ENCODE measurements at places on chromosomes 7 and 10.

DNA sequence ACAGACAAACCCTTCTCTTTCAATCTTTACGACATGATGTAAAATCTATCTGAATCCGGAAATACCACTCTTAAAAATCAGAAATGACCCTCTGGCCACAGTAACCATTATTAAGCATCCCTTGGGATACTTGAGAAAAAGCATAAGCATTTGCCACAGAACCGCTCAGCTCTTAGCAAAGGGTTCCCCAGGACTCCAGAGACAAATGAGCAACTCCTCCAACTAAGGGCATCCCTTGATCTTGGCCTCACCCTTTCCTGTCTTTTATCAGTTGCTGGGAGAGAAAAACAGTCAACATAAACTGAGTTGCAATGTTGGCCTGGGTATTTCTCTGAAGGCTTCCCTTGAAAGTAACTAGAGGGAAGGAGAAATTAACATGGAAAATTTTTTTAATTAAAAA lies 3.5 kb downstream of the PDLIM1 start:
- no peak for DNase-seq

- DNase-seq = no peak
These were observed 95.1 kb downstream of the ITGA8 start for GRCh38 chr10:15624401-15625196.

DNA sequence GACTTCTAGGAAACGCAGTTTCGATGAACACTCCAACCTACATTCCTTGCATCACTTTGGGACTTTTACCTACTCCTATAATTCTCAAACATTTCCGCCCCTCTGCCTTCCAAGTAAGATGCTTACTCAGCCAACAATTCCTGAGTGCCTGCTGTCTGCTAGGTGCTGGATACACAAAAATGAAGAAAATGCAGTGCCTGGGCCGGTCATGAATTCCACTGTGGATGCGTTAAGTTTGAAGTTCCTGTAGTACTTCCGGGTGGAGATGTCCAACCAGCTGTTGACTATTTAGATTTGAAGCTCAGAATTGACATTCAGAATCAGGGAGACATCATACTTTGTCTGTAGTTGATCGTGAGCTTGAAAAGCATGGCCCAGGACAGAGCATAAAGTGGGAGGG lies 89.2 kb downstream of the LYZL1 start:
- DNase-seq = no peak

DNA sequence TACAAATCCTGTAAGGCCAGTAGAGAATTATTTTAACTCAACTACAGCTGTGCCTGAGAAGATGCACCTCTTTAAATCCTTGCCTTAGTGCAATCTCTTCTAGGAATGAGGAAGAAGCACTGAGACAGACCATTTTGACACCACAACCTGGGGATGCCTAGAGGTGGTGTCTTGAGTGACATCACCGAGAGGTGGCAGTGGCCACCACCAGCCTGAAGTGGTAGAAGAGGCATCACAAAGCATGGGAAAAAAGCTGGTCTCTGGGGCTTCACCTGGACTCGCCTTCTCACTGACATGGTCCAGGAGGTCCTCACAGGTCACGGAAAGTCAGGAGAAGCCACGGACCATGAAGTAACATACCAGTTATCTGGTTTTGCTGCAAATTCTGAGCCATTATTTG lies 99.2 kb upstream of the PDLIM1 start:
- DNase-seq = no peak

GRCh38 chr10:124911124-124912067 lies 30.5 kb upstream of the ZRANB1 start:
- no peak for DNase-seq

DNA sequence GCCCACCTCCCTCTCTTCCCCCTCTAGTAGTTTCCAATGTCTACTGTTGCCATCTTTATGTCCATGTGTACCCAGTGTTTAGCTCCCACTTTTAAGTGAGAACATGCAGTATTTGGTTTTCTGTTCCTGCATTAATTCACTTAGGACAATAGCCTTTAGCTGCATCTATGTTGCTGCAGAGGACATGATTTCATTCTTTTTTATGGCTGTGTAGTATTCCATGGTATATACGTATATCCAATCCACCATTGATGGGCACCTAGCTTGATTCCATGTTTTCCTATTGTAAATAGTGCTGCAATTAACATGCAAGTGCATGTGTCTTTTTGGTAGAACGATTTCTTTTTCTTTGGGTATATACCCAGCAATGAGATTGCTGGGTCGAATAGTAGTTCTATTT lies 170.4 kb downstream of the NOC3L start:
- no peak for DNase-seq

DNA sequence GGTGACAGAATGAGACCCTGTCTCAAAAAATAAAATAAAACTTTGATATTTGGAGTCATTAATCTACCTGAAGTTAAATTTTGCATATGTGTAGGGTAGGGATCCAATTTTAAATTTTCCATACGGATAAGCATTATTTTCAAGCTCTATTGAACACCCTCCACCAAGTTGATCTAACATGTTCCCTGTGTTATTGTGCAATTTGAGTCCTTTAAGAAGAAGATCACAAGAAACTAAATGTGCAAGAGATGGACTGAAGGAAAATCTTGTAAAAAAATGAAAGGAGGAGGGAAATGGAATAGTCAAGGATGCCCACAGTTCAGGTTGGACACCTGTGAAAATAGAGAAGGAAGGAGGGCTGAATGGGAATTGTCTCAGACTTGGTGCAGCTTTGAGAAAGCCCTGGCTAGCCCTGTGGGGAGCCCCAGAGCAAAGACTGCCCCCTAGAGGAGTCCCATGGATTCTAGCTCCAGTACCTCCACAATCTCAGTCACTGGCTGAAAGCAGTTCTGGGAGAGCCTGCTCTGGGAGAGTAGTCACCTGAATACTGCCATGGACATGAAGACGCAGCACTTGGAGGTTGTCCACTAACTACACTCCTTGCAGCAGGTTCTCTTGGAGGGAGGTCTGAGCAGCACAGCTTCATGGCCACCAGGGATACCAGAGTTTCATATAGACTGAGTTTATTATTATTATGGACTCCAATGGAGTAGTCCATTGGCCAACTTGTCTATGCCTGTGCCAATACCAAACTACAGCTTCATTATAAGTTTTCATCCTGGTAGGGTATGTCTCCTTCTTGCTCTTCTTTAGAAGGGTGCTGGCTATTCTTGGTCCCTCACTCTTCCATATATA lies 5.7 kb upstream of the TIAL1 start:
- no peak for DNase-seq

- no peak for DNase-seq
These were observed 7.2 kb upstream of the C1GALT1 start for GRCh38 chr7:7175075-7175695.

GRCh38 chr7:5441840-5442503 lies 18.3 kb upstream of the TNRC18 start:
- DNase-seq = no peak

DNA sequence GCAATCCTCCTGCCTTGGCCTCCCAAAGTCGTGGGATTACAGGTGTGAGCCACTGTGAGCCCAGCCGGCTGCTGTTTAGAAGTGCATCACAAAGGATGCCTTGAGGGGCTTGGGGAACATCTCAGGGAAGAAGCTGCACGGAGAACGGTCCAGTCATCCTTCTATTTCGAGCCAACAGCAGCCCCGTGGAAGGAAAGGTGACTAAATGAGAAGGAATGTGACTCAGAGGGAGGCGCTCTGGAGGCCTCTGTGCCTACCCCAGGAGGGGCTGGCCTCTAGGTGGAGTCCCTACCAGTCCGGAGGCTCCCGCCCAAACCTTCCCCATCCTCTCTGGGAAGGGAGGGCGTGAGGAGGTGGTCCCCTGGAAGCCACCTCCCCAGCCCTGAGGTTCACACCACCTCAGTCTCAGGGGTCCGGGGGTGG lies 76.2 kb downstream of the CTBP2 start:
- DNase-seq = no peak

GRCh38 chr7:134874407-134874806 lies 95.0 kb downstream of the CALD1 start:
- no peak for DNase-seq

- no peak for DNase-seq
These were observed 540.3 kb upstream of the MGMT start for GRCh38 chr10:128926711-128927110.

DNA sequence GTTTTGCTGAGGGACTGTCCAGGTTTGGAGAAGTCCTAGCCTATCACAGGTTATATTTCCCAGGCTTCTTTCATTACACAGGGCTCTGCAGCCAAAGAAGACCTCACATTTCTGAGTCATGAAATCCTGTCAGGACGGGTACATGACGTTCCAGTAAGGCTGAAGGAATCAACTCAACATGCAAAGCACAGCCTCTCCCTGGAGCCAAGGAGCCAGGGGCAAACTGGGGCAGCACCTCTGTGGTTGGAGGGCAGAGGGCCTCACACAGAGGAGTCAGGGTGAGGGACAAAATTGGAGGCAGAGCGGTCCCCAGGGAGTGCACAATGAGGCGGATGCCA lies 116.3 kb upstream of the GDF10 start:
- DNase-seq = no peak

DNA sequence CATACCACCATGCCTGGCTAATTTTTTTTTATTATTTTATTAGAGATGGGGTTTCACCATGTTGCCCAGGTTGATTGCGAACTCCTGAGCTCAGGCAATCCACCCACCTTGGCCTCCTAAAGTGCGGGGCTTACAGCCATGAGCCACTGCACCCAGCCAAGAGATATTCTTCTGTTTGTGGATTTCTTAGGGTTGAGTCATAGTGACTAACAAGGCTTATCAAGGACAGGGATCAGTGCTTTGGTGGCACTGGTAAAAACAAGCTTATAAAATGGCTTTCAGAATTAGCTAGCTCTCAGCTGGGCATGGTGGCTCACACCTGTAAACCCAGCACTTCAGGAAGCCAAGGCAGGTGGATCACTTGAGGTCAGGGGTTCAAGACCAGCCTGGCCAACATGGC lies 122.4 kb downstream of the ZNF248 start:
- DNase-seq = no peak

DNA sequence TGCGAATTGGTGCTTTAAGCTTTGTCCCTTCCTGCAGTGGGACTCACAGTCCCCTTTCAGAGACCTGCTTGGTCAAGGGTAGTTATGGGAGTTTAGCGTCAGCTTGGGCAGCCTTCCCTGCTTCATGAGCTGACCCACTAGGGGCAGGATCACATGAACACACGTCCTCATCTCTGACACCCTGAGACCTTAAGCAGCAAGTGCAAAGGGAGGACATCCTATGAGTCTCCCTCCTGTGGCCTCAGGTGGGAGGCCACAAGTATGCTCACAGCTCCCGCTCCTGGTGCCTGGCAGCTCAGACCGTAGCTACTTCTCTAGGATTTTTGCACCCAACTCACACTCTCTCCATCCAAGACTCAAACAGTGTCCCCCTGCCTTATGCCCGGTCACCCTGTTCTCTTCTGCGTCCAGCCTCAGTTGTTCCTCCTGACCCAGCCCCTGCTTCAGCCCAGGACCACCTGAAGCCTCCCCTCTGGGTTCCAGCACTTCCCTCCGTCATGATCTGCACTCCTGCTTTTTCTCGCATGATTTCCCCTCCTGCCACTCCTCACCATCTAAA lies 136.6 kb upstream of the FAM20C start:
- no peak for DNase-seq

DNA sequence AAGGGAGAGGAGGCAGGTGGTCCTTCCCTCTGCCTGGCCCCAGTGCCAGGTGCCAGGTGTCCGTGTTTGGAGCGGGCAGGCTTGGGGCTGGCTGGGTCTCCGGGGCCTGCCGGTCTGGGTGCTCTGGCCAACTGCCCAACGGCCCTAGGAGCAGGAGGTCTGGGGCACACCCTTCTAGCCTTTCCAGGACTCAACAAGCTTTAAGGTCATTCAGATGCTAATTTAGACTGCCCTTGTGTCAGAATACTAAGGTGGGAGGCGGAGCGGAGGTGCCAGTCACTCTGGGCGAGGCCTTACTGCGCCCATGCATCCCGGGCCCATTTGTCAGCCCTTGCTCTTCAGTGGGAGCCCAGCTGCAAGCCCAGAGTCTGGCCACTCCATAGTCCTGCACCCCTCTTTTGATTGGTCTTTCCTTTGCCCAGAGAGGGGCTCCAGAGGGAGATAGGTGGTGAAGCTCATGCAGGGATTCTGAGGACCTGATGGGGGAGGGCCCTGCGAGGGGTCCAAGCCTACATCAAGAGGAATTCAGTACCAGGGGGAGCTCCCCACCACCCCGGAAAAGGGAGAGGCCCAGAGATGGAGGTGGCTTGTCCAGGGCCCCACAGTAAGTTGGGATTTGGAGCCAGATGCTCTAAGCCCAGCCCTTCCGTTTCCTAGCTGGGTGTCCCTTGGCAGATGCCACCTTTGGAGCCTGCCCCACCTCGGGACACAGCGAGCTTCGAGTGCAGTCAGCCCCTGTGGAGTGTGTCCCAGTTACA lies 1.3 kb downstream of the PGAM2 start:
- no peak for DNase-seq

- DNase-seq = peak; percentile 85
These were observed 17.7 kb downstream of the OCM2 start for GRCh38 chr7:97971990-97972943.

DNA sequence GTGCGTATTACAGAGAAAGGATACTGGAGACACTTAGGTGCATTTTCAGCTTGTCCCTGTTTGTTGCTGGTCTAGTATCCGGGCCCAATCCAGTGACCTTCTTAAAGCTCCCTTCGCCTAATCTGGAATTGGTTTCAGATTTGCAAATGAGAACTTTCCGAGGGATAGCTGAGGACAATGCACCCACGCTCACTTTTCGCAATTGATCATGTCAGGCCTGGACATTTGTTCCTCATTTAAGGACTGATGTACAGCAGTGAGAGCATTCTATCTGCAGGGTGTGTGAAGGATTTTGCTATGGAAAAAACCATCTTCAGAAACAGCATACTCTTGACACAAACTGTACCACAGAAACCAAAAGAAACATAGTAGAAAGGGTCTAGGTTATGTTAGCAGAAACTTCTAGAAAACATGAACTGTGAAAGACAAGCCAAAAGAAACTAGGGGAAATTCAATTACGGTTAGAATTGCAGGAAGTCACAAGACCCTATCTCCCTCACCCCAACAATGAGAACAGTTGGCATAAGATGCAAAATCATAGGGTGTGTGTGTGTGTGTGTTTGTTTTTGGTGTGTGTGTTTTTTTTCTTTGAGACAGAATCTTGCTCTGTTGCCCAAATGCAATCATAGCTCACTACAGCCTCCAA lies 331.1 kb downstream of the CALN1 start:
- DNase-seq = no peak

- DNase-seq = no peak
These were observed 643.1 kb downstream of the PARD3 start for GRCh38 chr10:34171957-34172527.

- DNase-seq = no peak
These were observed 374.2 kb downstream of the GATA3 start for GRCh38 chr10:8428654-8429053.

DNA sequence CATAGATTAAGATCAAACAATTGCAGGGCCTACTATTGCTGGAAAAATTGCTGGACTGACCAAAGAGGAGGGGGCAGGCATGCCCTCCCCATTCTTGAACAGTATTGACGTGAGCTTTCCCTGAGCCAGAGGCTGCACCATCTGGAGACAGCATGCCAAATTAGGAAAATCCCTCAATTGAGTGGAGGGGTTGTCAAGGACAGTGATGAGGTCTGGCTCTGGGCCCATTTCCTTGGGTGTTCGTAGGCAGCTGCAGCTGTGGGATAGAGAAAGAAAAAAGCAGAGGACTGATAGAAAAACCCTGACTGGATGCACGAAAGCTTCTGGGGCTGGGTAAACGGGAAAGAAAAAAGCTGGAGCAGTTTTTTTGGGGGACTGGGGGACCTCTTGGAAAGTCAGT lies 22.8 kb upstream of the ORC5 start:
- peak; percentile 91 for DNase-seq
